ENCODE measurements at places on chromosomes 2 and 18.
A peak's percentile ranks its signal among the peaks of the same experiment; 100 is the strongest.

GRCh38 chr2:173214213-173214612 lies 138.6 kb downstream of the MAP3K20 start:
- DNase-seq, result no peak

- no peak for DNase-seq
Measured at GRCh38 chr2:164504253-164504652, 117.0 kb downstream of the GRB14 start.

DNA sequence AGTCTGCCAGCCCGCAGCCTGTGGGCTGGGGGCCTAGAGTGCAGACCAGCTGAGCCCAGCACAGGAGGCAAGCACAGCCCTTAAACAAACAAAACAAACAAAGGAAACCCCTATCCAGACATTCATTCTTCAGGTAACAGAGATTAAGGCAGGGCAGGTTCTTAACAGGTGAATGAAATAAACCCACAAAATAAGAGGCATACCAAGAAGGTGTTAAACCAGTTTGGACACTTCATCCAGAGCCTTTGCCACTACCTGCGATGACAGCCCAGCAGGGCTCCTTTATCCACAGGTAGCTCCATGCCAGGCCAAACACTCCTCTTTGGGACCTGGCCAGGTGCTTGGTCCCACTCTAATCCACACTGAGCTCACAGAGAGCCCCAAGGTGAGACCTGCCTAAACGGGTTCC lies 209.7 kb upstream of the SIX2 start:
- no peak for DNase-seq

DNA sequence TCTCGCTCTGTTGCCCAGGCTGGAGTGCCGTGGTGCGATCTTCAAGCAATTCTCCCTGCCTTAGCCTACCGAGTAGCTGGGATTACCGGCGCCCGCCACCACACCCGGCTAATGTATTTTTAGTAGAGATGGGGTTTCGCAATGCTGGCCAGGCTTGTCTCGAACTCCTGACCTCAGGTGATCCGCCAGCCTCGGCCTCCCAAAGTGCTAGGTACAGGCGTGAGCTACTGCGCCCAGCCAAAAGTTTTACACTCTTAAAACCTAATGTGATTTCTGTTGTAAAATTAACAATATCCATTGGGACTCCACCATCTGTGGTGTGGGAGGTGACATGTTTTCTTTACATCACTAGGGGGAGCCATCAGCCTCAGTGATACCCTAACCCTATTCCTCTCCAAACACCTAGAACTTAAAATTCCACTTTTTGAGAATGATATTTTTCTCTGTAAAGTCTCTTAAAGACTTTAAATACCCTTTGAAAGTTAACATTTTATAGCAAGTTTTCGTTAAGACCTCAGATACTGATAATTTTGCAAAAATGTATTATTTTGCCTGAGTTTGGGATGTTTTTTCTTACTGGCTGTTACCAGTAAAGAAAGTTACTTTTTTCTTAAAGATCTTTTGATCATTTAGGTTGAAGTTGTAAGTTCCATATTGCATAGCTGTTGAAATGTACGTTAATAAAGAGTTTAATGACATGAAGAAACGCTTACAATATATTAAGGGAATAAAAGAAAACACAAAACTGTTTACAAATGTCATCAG lies 11.6 kb upstream of the EIF2AK2 start:
- DNase-seq, result peak; percentile 11

- no peak for DNase-seq
Measured at GRCh38 chr2:149355716-149356422, 25.5 kb downstream of the LYPD6 start.

GRCh38 chr18:52431683-52432082 lies 91.7 kb downstream of the DCC start:
- DNase-seq, result no peak

DNA sequence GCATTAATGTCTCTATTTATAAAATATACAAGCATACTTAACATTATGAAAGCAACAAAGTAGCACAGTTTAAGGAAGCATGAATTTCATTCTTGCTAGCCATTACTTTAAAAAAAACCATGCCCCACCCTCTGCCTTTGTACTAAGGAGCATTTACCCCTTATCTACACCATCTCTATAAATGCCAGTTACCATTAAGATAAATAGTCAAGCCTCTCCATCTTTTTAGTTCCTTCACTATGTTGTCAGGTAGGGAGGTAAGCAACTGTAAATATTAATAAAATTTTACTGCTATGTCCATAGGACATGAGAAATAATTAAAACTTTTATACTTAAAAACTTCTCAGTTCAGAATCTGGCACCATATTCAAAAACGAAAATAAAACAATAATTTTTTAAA lies 42.1 kb downstream of the ROCK1 start:
- DNase-seq, result no peak

GRCh38 chr2:17475286-17475685 lies 43.0 kb downstream of the RAD51AP2 start:
- no peak for DNase-seq

- no peak for DNase-seq
Measured at GRCh38 chr2:101230541-101231001, 22.1 kb upstream of the CNOT11 start.

DNA sequence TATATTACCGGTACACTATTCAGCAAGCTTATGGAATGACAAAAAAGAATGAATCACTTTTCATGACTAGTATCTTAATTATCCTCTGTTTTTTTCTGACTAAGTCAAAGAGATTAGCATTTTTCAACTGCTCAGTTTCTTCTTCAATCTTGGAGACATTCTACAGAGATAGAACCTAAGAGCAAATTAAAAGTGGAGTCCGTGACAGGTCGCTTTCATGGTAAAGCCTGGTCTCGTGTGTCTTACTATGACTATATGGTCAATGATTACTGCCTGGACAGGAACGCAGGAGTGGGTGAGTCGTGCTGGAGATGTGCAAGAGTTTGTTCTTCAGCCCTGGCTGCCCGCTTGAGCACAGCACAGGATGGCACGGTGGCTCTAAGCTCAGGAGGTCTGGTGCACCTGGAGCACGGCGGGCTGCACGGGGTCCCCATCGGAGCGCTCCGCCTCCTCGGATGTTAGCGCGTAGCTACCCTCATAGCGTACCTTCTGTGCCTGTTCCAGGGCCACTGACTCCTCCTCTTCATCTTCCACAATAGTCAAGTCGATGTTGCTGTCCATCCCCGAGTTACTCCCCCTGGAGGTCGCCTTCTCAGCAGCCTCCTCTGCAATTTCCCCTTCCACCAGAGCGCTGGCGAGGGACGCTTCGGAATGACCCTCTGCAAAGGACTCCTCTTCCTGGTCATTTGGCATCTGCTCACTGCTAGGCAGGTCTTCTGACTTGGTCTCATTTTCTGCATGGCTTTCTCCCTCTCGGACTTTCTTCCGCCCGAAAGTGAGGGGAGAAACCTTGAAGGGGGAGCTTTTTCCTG lies 11.1 kb downstream of the CAVIN2 start:
- DNase-seq, result no peak

DNA sequence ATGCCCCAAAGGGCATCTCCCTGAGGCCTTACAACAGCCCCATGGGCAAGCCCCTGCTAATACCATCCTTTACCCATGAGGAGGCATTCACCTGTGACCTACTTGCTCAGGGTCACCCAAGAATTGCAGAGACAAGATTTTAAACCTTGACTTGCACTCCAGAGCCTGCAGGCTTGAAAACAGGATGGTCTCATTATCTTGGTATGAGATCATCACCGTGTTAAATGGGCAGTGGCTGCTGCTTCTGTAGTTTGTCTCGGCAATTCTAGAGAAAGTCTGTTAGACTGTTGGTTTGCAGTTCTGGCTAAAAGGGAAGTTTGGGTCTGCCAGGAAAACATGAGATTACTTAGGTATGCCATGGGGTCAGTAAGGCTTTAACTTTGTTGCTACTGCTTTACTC lies 698.9 kb downstream of the GALR1 start:
- DNase-seq, result no peak

DNA sequence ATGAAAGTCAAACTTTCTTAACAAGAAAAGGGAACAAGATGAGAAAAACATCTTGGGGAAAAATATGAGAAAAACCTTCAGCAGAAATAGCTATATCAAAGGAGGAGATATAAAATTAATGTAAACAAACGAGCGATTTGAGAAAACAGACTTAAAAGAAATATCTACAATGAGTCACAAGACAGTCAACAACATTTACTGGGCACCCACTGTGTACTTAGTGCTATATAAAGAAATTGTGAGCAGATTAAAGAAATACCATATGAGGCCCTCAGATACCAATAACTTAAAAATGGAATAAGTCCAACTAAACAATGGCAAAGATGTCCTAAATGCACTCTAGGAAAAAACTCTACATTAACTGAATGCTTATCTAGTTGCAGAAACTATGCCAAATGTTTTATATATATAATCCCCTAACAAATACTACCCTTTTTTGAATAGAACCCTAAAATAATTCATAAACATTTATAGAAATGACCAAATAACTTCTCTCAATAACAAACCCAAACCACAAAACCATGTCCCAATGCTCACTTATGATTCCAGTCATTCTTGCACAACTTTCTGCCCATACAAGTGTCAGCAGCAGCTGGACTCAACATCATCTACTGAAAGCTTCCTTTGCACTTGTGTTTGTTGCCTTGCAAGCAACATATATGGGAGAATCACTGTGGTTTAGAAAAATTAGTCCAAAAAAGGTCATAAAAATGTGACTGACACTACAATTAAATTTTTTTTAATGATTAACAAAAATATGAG lies 83.5 kb downstream of the COBLL1 start:
- DNase-seq, result no peak

GRCh38 chr18:24995056-24995455 lies 356.9 kb downstream of the ZNF521 start:
- no peak for DNase-seq

DNA sequence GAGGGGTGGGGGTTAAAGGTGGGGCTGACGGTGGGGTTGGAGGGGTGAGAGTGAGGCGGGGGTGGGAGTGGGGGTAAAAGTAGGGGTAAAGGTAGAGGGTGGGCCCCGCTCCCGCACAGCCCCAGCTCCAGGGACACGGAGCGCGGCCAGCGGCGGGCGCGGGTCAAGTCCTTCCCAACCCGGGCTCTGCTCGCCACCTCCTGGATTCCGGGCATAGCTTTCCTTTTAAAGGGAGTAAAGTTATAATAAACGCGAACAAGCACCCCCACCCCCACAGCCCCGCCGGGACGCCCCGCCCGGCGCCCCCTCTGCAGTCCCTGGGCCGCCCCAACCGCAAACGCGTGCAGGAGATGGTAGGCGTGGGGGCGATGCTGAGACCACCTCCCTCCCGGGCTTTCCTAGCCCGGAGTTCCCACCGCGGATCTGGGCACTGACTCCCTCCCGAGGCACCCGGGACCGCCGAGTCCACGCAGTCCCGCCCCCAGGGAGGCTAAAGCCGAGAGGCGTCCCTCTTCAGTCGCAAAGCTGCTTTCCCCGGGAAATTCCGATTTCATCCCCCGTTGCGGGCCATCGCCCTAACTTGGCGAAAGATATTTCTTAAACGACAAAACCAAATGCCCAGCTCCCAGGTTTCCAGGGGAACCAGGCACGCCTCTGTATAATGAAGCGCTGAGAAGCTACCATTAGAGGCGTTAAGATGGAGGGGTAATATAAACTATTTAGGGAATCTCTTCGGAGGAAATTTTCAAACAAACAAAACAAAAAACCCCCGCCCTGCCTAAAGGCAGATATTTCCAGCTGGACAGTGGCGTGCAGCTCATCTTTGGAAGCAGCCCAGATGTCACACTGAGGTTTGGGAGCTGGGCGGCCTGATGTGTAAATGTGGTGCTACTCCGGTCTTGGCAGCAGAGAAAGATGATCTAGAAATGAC lies at the start of gene LIMS2:
Gene LIMS2 (minus strand): TSS at position 200 of the 931 bp plus-strand sequence. CDS start 506 bp downstream, outside the sequence.
- DNase-seq, result no peak

DNA sequence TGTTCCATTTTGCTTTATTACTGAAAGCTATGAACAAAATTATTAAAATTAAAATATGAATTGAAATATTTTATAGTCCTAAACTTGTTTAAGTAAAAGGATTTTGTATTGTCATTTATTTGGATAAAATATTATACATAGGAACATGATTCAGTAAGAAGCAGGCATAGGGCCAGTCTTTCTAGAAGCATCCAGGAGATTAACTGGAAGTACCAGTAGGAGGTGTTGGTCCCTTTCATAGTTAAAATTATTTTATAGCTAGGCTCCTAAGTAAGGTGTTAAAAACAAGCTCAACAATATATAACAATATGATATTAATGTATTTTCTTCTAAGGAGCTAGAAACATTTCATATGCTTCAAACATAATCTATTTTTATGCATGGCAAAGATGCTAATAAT lies 43.7 kb downstream of the FIGN start:
- DNase-seq, result no peak

- DNase-seq, result no peak
Measured at GRCh38 chr2:157283468-157283867, 26.0 kb downstream of the GALNT5 start.

DNA sequence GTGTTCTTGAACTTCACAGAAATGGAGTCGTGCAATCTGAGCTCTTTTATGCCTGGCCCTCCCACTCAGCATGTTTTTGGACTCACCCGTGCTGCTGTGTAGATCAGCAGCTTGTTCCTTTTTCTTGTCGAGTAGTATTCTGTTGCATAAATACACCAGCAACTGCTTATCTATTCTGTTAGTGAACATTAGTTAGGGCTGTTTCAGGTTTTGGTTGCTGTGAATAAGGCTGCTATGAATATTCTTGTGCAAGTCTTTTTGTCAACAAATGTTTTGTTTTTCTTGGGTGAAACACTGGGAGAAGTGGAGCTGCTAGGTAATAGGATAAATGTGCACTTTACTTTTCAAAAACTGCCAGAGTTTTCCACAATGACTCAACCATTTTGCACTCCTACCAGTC lies 15.3 kb upstream of the CIDEA start:
- DNase-seq, result no peak

DNA sequence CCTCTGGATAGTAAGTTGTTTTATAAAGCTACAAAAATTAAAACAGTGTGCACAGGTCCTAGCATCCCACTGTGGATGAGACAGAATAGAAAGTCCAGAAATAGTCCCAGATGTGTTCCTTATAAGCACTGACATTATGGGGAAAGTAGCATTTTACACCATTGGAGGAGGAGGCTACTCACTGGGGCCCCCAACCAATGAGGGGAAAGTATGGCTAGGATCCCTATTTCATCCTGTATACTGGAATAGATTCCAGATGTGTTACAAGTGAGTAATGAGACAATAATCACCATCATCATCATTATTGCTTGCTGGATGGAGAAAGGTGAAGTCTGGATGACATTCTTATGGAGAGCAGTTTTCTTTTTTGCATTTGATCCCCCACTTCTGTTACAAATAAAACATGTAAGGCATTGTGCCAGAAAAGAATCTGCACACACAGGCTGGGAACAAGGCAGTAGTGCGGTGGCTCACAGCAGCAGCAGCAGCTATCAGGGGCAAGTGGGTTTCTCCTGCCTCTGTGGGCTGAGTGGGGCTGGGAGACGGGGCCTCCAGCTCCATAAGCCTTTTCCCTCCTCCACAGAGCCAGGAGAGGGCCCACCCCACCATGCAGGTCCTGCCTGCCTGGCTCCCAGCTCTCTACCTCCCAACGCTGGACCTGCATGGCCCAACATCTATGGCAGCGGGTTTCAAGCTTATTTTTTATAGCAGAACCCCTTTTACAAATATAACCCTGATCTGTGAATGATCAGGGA lies 5.0 kb downstream of the ARID5A start:
- DNase-seq, result no peak

DNA sequence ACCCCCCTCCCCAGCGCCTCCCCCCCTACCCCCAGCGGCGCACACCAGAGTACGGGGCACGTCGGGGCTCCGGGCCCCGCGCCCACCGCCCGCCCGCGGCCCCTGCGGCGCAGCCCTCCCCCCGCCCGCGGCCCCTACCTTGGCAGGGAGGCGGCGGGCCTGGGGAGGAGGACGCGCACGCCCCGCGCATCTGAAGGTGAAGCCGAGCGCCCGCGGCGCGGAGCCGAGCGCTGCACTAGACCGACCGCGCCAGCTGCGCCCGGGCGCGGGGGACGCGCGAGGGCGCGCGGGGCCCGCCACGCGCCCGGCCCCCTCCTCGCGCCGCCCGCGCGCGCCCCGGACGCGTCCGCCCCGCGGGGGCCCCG lies at the start of gene ZNF516:
Gene ZNF516 (minus strand): TSS at position 237 of the 365 bp plus-strand sequence. CDS start 52,188 bp downstream, outside the sequence.
- DNase-seq, result no peak

All from T-helper 2 cell (primary cell).